NCI-H446 treated with DMSO at 0.1 percent for 48 hours (cell line): ENCODE measurements at places on chromosomes 16 and 17.
A peak's percentile ranks its signal among the peaks of the same experiment; 100 is the strongest.

- DNase-seq = no peak
Observed at GRCh38 chr17:31296142-31296541, 897 bp downstream of the OMG start.

DNA sequence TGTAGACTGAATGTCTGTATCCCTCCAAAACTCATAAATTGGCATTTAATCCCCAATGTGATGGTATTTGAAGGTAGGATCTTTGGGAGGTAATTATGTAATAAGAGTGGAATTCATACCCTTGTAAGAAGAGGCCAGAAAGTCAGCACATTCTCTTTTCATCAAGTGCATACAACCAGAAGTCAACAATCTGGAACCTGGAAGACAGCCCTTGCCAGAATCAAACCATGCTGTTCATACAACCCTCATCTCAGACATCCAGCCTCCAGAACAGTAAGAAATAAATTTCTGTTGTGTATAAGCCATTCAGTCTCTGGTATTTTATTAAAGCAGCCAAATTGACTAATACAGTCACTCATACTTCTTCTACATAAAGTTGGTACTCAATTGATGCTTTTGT is 481.0 kb upstream of the SOX9 start:
- DNase-seq = peak; percentile 46

DNA sequence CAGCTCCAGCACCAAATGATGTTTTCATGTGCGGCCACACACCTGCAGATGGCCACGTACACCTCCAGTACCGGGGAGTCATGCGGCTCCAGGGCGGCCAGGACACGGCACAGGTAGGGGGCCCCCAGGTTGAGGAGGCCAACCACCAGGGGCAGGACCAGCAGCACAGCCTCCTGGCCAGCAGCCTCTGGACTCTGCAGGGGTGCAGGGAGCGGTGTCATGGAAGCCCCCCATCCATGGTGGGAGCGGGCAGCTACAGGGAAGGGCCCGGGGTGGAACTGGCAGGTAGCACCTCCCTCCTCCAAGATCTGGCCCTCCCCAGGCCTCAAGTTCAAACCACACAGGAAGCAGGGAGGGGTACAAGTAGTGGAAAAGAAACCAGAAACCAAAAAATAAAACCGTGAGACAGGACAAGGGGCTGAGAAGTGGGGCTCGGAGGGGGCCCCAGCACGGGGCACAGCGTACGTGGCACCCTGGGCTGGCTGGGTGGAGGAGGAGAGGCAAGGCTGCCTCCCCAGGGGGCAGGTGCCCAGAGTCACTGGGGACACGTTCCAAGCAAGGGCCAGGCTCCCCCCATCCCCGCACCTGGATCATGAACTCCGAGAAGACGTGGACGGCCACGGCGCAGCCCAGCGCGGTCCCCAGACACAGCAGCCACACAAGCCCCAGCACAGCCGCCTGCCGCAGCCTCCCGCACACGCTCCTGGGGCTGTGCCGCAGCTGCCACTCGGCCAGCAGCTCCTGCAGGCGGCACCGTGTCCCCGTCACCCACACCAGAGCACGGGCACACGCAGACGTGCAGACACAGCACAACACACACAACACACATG is 7.4 kb downstream of the TMC6 start:
- no peak for DNase-seq

GRCh38 chr17:58247511-58248363 is 9.4 kb downstream of the LPO start:
- DNase-seq = no peak

GRCh38 chr17:6903326-6903900 is 71.9 kb upstream of the TEKT1 start:
- no peak for DNase-seq

GRCh38 chr16:19771796-19772195 is 53.7 kb downstream of the IQCK start:
- no peak for DNase-seq

- no peak for DNase-seq
Observed at GRCh38 chr16:71441348-71442050, 355 bp downstream of the TLE7 start.

- no peak for DNase-seq
Observed at GRCh38 chr16:56450275-56450985, 702 bp downstream of the NUDT21 start.

DNA sequence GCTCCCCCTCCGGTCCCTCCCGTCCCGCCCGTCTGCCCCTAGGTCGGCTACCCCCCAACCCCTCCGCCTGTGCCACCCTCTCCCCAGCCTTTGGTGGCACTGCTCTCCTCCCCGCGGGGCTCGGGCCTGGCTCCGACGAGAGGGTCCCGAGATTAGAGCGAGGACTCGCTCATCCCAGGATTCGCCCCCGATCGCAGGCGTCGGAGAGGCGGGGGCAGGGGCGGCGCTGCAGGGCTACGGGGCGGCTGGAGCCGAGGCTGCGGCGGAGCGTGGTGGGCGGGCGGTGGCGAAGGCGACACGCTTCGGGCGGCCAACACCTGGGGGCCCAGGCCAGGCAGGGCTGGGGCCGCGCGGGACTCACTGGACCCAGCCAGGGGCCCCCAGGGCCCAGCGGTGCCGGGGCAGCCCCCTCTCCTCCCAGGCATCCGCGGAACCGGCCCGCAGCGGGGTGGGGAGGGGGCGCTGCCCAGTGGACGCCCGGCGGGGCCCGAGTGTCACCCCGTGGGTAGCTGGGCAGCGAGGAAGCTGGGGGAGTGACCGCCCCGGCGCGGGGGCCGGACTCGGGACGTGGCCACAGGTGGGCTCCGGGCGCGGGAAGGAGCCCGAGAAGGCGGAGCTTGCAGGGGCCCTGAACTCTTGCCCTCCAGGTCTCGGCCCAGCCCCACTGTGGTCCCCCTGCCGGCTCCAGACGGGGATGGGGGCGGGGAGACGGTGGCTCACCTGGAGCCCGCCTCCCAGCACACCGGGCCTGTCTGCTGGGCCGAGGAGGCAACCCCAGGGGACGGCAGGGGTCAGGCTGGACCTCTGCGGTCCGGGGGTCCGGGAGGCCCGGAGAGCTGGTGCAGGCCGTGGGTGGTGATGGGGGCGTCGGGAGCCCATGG is 1.5 kb downstream of the MGAT5B start:
- DNase-seq = no peak

DNA sequence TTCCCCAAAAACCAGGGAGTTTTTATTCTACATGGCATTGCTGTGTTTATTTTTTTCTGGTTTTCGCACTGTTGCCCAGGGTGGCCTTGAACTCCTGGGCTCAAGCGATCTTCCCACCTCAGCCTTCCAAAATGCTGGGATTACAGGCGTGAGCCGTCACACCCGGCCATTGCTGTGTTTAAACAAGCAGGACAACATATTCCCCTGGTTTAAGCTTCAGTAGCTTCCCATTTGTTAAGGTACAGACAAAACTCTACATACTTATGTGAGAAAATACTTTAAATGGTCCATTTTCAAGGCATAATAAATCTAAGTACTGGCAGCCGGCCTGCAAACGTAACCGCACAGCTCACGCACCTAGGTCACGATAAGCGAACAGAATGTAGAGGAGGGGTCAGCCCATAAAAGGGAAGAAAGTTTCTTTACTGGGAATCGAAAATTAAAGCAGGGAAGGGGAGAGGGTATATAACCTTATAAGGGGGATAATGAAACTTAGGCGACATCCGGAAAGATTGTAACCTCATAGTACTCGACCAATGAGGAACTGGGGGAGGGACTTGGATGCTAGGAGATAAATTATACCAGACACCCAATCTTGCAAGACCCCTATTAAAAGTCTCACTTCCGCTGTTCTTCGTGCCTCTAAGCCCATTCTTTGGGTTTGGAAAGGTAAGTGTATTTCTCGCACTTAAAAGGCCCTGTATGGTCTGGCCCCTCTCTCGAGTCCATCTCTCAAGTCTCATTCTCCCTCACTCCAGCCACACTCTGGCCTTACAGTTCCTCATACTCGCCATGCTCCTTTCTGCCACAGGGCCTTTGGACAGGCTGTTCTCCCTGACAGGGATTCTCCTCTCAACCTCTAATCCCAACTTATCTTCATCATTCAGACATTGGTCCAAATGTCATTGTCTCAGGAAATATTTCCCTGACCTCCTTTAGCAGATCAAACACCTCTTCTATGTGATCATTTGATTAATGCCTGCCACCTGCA is 59.2 kb downstream of the TEX14 start:
- DNase-seq = no peak

DNA sequence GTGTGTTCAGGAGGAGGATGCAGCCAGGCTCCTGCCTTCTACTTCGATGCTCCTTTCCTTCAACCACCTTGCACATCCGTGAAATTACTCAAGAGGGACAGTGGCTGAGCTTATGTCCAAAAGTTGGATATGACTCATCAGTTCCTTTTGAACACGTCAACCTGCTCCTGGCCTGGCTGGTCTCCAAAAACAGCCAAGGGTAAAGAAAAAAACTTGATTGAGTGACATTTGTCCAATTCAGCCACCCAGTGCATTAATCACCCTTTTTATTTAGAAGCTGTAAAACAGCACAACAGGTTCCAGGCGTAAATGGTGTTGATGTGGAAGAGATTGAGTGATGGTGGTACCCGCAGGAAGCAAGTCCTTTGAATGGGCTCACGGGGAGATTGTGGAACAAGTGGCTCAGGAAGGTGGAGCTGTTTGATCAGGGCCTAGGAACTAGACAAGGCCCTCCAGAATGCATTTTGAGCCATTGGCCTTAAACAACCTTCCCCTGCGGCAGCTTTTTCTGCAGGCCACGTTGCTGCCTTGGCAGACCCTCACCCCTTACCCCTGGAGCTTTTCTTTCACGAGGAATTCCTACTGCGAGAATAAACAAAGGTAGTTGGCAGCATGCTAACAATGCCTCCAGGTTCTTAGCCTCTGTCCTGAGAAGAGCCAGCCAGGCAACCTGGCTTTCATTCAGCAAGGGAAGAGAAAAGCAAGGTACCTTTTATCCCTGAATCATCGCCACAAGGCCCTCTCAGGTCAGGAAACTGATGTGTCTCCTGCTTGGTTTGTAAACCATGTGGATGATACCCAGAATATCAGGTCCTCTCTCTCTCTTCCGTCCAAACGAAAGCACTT is 173.3 kb upstream of the CACNG5 start:
- DNase-seq = no peak

DNA sequence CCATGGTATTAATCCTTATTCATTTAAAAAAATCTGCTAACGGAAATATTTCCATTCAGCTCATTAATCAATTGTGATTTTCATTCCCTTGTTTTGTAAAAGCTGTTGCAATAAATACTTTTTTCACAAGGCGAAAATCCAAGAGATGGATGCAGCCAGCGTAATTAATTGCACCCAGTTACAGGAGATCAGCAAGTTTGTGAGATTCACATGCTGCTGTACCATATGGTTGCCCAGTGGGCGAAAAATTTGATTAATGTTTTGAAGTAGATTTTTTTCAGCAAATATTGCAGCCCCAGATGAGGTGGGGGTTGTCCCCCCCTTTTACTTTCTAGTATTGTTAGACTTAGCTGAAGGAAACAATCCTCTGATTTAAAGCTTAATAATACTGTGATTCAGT is 186.6 kb downstream of the WWOX start:
- DNase-seq = no peak

- DNase-seq = no peak
Observed at GRCh38 chr17:73498886-73499554, 145.2 kb downstream of the SDK2 start.

GRCh38 chr16:16150117-16150877 is 73.0 kb downstream of the ABCC6 start:
- DNase-seq = peak; percentile 67

DNA sequence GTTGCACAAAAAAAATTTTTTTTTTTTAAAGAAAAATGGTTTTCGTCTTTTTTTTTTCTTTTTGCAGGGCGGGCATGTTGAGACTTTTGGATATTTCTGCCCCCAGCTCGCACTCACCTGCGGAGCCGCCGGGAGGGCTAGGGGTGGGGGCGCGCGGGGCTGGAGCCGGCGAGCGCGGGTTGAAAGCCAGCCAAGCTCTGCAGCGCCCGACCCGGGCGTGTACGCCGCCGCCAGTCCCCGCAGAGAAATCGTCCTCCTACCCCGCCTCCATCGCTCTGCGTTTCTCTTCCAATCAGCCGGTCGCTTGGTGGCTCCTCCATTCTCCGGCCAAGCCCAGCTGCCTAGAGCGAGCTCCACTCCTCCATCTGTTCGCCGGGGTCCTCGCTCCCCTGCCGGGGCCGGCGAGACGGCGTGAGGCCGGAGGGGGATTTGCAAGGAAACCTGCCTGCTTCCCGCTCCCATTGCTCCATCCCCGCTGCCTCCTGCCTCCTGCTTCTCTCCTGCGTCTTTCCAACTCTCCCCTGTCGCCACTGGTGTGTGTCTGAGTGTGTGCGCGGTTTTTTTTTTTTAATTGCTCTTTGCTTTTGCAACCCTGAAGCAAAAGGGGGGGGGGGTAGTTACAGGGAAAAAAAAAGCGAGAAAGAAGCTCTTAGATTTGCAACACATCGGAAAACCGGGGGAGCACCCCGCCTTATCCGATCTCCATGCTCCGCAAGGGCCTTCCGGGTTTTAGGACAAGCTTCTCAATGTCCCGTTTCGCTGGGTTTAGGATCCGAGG is 1.8 kb upstream of the UBTF start:
- peak; percentile 81 for DNase-seq

DNA sequence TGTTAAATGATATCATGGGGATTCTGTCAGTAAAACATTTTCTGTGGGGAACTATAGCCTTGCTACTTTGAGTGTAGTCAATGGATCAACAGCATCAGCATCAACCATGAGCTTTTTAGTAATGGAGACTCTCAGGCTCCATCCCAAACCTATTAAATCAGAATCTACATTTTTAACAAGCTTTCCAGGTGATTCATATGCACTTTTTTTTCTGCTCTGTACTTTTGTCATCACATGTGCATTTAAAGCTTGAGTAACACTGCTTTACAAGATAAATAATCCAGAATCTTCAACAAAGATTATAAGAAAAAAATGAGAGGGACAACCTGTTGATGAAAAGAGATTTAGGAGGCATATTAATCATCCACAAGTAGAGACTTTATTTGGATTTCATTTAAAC is 23.5 kb downstream of the NUP93 start:
- no peak for DNase-seq

DNA sequence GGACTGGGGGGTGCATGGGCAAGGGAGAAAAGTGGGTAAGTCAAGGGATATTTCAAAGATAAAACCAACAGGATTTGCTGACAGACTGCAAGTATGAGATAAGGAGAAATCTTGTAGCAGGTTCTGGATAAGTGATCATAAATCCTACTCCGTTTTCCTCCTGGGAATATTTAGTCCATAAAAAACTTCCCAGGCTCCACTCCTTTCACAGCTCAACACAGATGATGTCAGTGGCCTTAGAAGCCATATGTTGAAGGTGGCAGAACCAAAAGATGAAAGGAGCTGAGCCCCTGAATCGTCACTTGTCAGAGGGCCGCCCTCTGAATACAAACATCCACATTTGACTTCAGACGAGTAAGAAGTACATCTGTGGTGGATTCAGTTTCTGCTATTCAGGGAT is 71.7 kb downstream of the GRIN2A start:
- DNase-seq = no peak
